Central memory CD8-positive, alpha-beta T cell (primary cell): ENCODE measurements at places on chromosomes 12 and 14.

DNA sequence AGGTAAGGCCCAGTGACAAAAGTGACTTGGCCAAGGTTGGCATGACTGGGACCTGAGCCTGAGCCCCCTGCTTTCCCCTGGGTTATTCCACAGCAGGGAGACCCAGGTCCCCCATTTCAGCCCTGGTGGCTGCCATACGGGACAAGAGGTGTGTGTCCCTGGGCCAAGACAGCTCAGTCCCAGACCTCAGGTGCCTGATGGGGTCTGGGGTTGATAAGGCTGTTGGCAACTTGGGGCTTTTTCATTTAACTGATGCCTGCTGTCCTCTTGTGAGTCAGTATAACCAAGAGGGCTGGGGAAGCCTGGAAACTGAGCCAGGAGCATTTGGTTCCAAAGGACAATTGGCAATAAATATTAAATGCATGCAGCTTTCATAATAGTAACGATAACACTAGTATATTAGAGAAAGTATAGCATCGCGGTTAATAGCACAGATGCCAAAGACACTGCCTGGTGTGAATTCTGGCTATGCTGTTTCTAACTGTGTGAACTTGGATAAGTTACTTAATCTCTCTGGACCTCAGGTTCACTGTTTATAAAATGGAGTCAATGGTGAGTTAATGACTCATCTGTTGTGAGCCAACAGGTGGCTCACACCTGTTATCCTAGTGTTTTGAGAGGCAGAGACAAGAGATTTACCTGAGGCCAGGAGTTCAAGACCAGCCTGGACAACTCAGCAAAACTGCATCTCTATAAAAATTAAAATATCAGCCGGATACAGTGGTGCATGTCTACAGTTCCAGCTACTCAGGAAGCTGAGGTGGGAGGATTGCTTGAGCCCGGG is 898 bp downstream of the SDSL start:
- H3K4me3 ChIP-seq: peak overlapping the region; percentile 95
- peaks cover 7% of the 10 kb centered on the region for H3K4me1 ChIP-seq
- H3K36me3 ChIP-seq: no peaks in the 10 kb centered on the region
- peak overlapping the region; percentile 88 for H3K27ac ChIP-seq
- no peak for DNase-seq
- H3K27me3 ChIP-seq: peaks cover 25% of the 10 kb centered on the region

GRCh38 chr12:107895966-107896365 is 121.5 kb downstream of the ASCL4 start:
- no peaks in the 10 kb centered on the region for H3K4me1 ChIP-seq
- H3K36me3 ChIP-seq: no peaks in the 10 kb centered on the region
- DNase-seq: no peak
- no peak overlapping the region for H3K4me3 ChIP-seq
- H3K27me3 ChIP-seq: peaks cover 34% of the 10 kb centered on the region
- no peak overlapping the region for H3K27ac ChIP-seq

GRCh38 chr12:128853600-128854197 is 421 bp downstream of the GLT1D1 start:
- no peak overlapping the region for H3K27ac ChIP-seq
- peaks cover 1% of the 10 kb centered on the region for H3K36me3 ChIP-seq
- no peaks in the 10 kb centered on the region for H3K4me1 ChIP-seq

DNA sequence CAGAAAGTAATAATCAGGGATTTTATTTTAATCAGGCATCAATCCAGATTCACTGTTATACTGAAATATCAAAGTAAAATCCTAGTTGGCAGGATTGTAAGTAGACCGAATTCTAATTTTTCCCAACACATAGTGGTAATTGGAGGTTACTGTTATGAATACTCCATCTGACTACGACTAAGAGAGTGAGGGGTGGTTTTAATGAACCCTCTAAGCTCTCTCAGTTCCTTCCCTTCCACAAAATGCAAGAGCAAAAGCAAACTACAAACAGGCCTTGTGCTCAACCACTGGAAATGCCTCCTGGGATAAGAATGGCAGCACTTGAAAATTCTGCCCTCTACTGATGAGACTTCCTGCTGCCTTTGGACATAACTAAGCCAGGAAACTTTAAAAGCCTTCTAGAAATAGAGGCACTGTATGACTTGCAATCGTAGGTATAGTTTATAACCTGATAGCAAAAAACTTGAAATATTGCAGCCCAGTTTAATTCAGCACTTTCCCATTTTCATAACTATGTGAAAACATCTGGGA is 184.8 kb downstream of the SLC16A7 start:
- H3K36me3 ChIP-seq: peaks cover 13% of the 10 kb centered on the region
- DNase-seq: no peak
- no peaks in the 10 kb centered on the region for H3K4me1 ChIP-seq

DNA sequence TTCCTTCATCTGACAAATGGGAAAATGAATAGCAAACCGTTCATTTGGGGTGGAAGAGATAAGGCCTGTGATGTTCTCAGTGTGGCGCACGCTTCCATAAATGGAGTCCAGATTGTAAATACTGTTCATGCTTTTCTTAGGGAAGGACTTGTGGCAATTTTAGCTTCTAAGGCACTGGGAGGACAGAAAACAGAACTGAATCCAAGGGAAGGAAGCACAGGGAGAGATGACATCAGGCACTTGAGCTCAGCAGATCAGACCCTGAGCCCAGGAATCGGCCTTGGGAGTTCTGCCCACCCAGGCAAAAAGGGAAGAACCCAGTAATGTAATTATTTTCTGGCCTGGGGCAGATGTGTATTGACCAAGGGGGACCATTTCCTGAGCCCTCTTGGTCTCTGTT is 7.2 kb upstream of the SH2B3 start:
- H3K4me1 ChIP-seq: peaks cover 21% of the 10 kb centered on the region
- no peak overlapping the region for H3K27ac ChIP-seq
- no peak for DNase-seq
- no peak overlapping the region for H3K4me3 ChIP-seq
- H3K36me3 ChIP-seq: peaks cover 2% of the 10 kb centered on the region
- H3K27me3 ChIP-seq: no peaks in the 10 kb centered on the region

GRCh38 chr14:54481695-54482094 is 7.1 kb downstream of the GMFB start:
- DNase-seq: no peak
- no peaks in the 10 kb centered on the region for H3K27me3 ChIP-seq
- no peak overlapping the region for H3K27ac ChIP-seq

- no peaks in the 10 kb centered on the region for H3K4me1 ChIP-seq
- peaks cover 61% of the 10 kb centered on the region for H3K27me3 ChIP-seq
- H3K4me3 ChIP-seq: no peak overlapping the region
- no peak for DNase-seq
- H3K36me3 ChIP-seq: peaks cover 3% of the 10 kb centered on the region
These were observed 6.0 kb downstream of the CMTM5 start for GRCh38 chr14:23382731-23383440.

DNA sequence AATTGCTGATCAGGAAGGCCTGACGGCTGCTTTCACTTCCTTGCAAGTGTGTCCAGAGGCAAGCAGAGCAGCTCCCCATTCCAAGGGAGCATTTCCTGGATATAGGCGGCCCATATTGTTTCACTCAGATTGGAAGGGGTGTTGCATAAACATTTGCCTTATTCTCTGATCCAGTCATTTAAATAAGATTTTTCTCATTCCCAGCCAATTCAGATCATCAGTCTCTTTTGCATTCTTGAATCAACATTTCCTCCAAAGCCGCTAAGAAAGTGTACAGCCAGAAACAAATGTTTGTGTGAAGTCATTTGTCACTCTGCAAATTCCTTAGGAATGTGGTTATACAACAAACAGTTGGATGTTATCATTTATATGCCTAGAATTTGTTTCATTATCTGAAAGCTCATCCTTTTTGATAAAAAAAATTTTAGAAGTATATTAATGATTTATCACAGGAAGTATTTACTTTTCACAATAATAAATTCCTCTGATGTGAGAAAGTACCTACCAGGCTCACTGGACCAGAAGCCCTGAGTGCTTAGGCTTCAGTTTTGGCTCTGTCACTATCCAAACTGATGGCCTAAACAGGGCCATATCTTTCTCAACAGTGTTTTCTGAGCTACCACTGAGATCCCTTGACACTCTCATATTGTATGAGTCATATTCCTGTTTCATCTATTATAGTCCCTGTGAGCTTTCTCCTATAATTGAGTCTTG is 379.6 kb downstream of the CCDC91 start:
- H3K36me3 ChIP-seq: peaks cover 2% of the 10 kb centered on the region
- H3K4me1 ChIP-seq: no peaks in the 10 kb centered on the region
- H3K27ac ChIP-seq: no peak overlapping the region
- no peak overlapping the region for H3K4me3 ChIP-seq
- DNase-seq: no peak

GRCh38 chr12:48811437-48812090 is 6.7 kb upstream of the CACNB3 start:
- no peak overlapping the region for H3K27ac ChIP-seq
- no peaks in the 10 kb centered on the region for H3K27me3 ChIP-seq
- H3K4me3 ChIP-seq: no peak overlapping the region

DNA sequence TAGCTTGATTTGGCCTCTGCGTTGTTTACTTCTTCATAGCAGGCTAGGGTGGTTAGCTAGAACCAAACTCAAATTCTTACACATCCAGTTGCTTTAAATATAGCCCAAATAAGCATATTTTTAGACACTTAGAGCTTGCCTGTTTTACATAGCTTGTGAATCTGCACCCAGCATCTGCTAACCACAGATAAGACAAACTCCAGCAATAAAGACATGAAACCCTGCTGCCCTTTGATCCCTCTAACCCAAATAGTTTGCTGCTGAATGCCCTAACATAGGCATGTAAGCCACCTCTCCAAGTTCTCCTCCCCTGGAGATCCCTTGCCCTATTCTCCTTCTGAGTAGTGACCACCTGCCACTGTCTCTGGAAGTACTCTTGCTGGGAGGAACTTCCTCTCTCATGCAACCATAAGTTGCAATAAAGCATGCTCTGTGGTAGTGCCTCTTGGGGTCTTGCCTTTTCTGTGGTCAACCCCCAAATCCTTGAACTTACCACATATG is 185.6 kb downstream of the TMEM117 start:
- H3K4me1 ChIP-seq: no peaks in the 10 kb centered on the region
- no peaks in the 10 kb centered on the region for H3K36me3 ChIP-seq
- no peak for DNase-seq
- H3K27ac ChIP-seq: no peak overlapping the region
- no peaks in the 10 kb centered on the region for H3K27me3 ChIP-seq
- no peak overlapping the region for H3K4me3 ChIP-seq

DNA sequence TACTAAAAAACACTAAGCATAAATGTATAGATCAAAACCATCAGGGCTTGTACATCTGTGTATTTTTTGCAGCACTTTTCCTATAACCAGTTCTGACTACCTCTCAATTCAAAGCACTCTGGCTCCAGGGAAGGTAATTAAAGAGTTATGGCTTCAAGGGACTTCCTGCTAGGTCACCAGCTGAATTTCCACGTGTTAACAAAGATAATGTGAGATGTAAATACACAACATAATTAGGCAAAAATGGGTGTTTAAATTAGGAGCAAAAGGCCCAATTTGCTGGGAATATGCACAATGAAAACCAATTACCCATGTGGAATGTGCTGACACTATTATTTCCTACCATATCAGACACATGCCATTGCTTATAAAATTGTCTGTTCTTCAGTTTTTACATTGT is 513.4 kb upstream of the FLRT2 start:
- H3K27ac ChIP-seq: no peak overlapping the region
- H3K4me1 ChIP-seq: no peaks in the 10 kb centered on the region
- no peaks in the 10 kb centered on the region for H3K27me3 ChIP-seq
- no peak for DNase-seq
- H3K4me3 ChIP-seq: no peak overlapping the region
- no peaks in the 10 kb centered on the region for H3K36me3 ChIP-seq

- H3K27me3 ChIP-seq: no peaks in the 10 kb centered on the region
- H3K36me3 ChIP-seq: peaks cover 15% of the 10 kb centered on the region
- no peak for DNase-seq
- peak overlapping the region; percentile 79 for H3K4me3 ChIP-seq
These were observed 32.6 kb upstream of the HIF1A start for GRCh38 chr14:61662437-61663311.

DNA sequence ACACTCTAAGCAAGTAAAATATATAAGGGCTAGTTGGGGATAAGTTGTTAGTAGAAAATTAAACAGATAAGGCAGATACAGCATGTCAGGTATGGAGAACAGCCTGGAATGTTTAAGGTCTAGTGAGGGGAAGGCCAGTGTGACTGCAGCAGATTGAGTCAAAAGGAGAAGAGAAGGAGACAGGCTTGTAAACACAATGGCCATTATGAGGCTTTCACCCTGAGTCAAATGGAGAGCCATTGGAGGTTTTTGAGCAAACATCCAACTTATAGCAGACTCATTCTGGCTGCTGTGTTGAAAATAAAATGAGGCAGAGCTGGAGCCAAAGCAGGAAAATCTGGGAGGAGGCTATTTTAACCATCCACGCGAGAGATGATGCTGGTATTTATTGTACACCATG is 142.0 kb downstream of the DUSP6 start:
- peaks cover 15% of the 10 kb centered on the region for H3K4me1 ChIP-seq
- no peak for DNase-seq
- H3K27ac ChIP-seq: no peak overlapping the region
- H3K4me3 ChIP-seq: no peak overlapping the region
- peaks cover 10% of the 10 kb centered on the region for H3K27me3 ChIP-seq

GRCh38 chr14:105167303-105168092 is 1.1 kb downstream of the JAG2 start:
- H3K27me3 ChIP-seq: peaks cover 22% of the 10 kb centered on the region
- no peak overlapping the region for H3K27ac ChIP-seq
- DNase-seq: no peak
- H3K36me3 ChIP-seq: peaks cover 2% of the 10 kb centered on the region
- H3K4me1 ChIP-seq: peaks cover 6% of the 10 kb centered on the region
- H3K4me3 ChIP-seq: peak overlapping the region; percentile 58

DNA sequence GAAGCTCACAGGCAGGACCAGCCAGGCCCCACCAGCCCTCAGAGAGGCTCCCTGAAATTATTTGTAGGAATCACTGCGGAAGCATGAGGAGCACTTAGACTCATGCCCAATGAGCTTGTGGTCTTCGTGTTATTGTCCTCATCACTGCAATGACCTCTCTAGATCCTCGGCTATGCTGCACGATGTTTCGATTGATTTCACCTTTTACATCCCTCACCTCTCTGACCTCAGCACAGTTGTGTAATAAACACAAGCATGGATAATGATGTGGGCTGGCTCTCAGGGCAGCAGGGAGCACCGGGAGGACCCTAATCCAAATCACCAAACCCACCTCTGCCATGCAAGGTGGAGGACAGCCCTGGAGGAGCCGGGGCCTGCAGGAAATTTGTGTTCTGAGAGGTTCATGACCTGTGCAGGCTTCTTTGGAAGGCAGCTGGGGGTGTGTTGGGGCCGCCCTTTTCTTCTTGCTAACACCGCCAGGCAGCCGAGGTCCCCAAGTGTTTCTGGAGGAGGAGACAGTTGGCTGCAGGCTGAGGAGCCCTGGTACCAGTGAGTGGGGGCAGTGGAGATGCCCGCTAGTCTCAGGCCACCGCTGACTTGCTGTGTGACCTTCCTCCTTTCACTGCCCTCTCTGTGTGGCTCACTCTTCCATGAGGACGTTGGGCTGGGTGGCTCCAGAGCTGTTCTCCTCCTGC is 29.5 kb upstream of the EML1 start:
- H3K36me3 ChIP-seq: no peaks in the 10 kb centered on the region
- peaks cover 49% of the 10 kb centered on the region for H3K27me3 ChIP-seq
- H3K4me3 ChIP-seq: no peak overlapping the region
- no peak overlapping the region for H3K27ac ChIP-seq
- no peak for DNase-seq
